IPS-NIHi11 (cell line): ENCODE measurements at places on chromosomes 7 and 10.

GRCh38 chr10:33731322-33731721 lies 396.9 kb upstream of the NRP1 start:
- DNase-seq: no peak

DNA sequence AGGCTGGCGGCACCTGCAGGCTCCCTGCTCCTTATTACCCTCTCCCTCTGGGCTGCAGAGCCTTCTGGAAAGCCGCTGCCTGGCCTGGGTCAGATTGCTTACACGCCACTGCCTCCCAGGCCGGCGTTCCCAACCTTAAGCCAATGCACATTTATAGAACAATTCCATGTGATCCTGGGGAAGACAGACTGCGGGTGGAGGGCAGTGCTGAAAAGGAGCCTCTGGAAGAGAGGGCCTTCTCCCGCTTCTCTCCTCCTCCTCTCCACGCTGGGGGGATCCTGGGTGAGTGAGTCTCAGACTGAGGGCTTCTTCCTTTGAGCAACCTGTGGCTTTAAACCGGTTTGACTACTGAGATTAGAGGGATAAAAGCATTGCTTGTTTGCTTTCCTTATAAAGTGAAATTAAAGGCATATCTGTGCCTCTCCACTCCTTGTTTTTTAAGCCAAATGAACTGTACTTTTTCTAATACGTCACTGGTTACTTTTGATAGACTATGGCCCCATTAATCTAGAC lies 5.5 kb downstream of the TACC2 start:
- peak; percentile 50 for DNase-seq

DNA sequence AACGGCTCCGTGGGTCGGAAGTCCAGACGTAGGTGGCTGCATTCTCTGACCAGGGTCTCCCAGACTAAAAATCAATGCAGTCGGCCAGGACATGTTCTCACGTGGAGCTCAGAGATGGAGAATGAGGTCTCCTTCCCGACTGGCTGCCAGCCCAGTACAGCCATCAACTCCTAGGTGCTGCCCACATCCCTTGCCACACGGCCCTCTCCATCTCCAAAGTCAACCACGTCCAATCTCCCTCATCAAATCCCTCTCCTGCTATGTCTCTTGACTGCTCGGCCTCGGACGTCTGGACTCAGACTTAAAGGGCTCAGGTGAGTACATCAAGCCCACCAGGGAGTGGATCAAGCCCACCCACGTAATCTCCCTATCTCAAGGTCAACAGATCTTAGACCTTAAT lies 6.9 kb downstream of the MAD1L1 start:
- no peak for DNase-seq

DNA sequence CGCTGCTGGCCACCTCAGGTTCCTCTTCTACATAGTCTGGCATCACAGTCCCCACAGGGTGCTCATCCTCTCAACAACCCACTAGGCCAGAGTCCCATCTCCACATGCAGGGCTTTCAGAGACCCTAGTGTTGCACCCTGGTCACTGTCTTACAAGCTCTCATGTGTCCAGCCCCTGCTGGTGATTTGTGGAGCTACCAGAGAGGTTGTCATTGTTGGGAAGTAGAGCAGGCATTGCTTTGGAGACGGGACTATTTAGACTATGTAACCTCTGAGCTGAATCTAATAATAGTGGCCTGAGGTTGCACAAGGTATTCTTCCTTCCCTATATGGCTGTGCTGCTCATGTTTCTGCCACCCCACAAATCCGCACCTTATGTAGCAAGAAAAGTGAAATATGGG lies 135.3 kb upstream of the VWC2 start:
- DNase-seq: peak; percentile 24

DNA sequence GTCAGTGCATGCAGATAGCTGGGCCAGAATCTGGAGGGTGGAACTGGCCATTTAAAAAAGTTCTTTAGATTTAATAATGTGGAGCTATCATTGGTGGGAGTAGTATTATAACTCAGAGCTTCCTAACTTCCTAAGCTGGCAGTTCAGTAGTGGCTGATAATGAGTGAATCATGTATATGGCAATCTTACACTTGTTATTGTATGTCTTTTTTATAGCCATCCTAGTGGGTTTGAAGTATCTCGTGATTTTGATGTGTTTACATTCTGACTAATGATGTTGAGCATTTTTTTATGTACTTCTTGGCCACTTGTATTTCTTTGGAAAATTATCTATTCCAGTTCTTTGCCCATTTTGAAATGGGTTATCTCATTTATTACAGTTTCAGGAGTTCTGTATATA lies 15.4 kb downstream of the TFAM start:
- no peak for DNase-seq

DNA sequence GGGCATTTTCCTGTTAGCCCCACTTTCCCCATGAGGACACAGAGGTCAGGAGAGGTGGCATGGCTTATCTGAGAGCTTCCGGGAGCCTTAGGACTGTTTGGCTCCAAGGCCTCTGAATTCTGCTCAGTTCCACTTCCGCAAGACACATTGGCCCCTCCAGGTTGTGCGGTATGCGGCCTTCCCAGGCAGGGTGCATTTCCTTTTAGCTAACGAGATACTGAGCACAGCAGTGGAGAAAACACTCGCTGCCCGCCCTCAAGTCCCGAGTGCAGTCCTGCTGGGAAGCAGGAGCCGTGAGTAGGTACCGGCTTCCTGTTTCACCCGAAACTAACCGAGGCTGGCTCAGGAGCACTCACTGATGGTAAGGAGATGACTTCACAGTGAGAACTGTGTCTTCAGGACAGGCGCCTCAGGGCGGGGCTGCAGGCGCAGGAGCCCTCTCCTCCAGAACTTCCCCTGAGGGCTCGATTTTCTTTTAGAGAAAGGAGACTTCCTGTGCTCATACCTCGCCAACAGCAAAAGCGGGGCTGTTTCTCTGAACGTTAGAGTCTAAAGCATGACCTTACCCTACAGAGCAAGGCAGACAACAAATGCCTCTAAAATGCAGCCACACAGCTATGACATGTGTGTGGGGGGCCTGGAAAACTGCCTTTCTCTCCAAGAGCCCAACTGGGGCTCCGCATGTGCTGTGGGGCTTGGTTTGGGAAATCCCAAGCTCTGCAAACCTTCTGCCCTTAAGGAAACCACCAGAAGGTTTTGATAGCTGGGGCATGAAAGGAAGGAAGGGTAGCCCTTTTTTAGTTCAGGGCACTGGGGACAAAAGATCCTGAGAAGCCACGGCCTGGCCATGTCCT lies 25.9 kb downstream of the RGS10 start:
- no peak for DNase-seq

GRCh38 chr7:15682751-15683245 lies 3.7 kb downstream of the MEOX2 start:
- DNase-seq: no peak

GRCh38 chr10:117441812-117442443 lies 66.7 kb upstream of the PDZD8 start:
- no peak for DNase-seq

DNA sequence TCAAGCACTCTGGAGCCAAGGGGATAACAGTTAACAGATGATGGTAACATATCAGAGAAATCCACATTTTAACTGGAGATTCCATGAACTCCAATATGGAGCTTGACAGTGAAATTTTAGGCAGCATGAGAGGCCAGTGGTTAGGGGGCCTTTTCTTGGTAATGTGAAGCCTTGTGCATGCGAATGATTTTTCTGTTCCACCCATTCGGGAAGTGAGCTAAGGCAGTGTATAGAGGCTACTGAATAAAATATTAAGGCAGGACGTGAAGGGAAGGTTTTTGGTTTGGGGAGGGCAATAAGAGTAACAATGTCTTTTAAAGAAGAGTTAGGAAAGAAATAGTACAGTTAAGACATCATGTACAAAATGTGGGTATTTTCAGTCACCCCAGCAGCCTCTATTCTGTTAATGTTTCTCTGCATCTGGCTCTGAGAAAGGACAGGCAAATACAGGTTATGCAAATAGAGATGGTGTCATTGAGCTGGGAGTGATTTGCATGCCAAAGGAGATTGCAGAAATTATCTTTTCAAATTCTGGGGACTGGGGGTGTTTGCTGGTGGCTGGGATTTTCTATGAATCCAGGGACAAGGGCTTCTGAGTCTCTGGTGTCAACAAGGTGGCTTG lies 6.8 kb upstream of the TAS2R60 start:
- DNase-seq: no peak

- DNase-seq: no peak
These were observed 321.3 kb downstream of the BICC1 start for GRCh38 chr10:58833771-58834561.

DNA sequence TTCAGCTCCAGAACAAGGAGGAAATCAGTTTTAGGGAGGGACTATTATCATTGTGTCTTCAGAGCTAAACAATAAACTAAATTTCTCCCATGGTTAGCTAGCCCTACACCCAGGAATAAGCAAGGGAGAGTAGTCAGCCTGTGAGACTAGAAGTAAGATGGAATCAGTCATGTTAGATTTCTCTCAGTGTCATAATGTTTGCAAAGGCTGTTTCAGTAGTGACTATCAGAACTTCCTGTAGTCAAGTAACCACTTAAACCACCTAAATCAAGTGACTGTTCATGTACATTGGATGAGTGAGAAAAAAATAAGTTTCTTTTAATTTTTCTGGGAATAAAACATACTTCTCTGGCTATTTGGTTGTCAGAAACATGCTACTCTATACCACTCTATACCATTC lies 121.6 kb downstream of the KCND2 start:
- DNase-seq: no peak

DNA sequence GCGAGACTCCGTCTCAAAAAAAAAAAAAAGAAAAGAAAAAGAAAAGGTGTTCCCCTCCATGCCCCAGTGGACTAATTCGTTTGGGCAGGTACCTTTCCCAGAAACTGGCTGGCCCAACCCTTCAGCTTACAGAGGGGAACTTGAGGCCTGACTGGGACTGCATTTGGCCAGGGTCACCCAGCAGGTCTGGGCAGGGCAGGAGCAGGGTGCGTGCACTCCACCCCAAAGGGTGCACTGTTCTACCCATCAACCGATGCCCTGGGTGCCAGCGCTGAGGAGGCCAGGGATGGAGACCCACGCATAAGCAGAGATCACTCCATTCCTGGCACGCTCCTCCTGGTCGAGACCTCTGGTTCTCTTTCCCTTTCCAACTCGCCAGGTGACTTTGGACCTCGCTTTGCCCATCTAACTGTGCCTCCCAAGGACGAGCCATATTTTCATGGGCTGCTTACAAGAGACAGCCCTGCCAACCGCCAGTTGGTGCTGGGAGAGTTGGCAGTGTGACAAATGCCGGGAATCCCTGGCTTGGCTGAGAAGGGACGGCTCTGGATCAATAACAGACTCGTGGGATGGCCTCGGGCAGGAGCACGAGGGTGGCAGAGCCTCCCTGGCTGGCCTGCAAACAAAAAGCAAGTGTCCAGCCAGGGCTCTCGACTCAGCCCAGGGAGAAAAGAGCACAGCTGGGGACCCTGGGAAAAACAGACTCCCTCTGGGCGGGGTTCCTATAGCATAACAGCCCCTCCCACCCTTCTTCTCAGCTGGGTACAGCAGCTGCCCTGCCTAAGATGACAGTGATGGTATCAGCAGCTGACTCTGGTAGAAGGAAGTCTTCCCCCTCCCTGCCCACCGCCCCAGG lies 7.9 kb downstream of the HSPB1 start:
- DNase-seq: no peak

GRCh38 chr7:90269163-90269562 lies 24.2 kb downstream of the CFAP69 start:
- no peak for DNase-seq

DNA sequence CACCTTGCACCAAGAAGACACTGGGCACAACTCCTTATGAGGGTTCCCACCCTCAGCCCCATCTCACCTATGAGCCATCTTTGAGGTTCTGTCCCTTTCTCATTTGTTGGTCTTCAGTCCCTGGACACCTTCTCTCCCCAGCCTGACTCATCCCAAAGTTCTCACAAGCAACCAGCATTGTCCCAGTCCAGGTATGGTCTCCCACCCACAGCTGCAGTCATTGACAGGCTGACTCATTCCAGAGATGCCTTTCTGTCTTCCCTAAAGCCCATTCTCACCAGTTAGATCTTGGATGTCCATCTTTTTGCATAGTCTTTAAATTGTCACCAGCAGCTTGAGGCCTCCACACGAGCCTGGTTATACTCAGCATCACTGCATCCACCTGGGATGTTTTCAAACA lies 26.7 kb upstream of the BMPR1A start:
- no peak for DNase-seq

GRCh38 chr7:107907790-107908189 lies 16.8 kb downstream of the DLD start:
- DNase-seq: no peak

DNA sequence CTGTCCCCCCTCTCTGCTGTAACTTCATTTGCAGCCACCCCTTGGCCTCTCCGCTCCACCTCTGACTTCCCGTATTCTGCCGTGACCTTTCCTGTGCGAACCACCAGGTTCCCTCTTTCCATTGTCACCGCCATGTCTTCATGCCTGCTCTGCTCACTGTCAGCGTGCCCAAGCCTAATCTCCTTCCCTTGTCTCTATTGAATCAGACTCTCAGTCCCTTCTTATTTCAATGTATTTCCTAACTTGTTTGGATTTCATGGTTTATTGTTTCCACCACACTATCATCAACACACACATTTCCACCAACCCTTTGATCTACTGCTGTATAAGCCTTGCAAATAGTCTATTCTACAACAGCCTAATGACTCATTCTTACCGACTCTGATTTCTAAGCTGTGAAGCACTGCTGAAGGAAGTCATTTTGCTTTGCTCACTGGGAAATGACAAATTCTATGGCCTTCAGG lies 30.0 kb upstream of the INHBA start:
- DNase-seq: no peak

DNA sequence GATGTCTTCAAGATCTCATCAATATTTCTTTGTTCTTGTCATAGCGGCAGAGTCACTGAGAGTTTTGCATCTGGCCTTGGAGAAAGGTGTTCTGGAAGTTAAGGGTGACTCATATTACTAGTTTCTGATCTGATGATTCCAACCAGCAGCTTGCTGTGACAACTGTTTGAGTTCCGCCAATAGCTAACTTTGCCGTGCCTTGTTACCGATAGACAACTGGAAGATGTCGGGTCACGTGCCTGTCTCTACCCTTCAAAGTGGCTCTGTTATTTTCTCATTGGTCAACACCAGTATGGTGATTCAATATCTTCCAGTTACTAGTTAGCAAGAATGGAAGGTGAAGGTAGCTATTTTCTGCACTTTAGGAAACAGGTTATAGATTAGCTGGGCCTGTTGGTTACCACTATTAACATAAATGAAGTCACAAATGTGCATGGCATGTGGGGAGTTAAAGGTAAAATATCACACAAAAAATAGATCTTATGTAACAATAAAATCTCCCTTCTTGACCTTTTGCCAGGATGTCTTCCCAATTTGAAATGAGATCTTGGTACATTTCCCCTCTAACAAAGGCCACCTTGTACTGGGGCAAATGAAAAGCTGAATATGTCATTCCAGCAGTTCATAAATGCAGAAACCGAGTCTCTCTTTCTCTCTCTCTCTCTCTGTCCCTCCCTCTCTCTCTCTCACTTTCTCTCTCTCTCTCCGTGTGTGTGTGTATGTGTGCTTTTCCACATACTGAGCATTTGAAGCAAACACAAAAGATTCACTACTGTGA lies 2.6 kb upstream of the MGAM2 start:
- no peak for DNase-seq

GRCh38 chr10:55766212-55766611 lies 594.8 kb downstream of the ZWINT start:
- no peak for DNase-seq

- no peak for DNase-seq
These were observed 66.8 kb upstream of the CCNJ start for GRCh38 chr10:95976362-95977229.
